Fibroblast of the aortic adventitia (primary cell): ENCODE measurements at places on chromosomes 6 and 20.
A peak's percentile ranks its signal among the peaks of the same experiment; 100 is the strongest.

DNA sequence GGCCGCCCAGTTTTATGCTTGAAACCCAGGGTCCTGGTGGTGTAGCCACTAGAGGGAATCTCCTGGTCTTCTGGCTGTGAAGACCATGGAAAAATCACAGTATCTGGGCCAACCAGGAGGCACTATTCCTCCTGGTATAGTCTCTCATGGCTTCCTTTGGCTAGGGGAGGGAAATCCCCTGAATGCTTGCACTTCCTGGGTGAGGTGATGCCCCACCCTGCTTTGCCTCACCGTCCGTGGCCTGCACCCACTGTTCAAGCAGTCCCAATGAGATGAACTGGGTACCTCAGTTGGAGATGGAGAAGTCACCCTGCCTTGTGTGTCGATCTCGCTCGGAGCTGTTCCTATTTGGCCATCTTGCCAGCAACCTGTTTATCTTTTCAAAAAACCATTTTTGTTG is 10.1 kb upstream of the ZNF337 start:
- DNase-seq = no peak

DNA sequence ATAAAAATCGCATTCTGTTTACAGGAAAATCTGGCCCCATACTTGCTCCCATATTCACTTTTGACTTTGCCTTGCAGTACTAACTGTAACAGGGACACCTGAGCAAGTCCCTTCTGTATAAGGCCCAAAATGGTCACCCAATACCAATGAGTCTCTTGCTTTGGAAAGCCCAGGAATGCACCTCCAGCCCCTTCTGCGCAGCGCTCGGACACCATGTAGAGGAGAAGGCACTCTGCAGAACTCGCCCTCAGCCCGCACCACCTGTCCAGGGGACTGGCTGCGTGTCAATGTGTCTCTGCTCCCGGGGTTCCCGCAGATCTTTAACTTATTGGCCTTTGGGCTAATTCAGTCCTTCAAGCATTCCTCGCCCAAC is 746 bp upstream of the PRND start:
- no peak for DNase-seq

- DNase-seq = no peak
Observed at GRCh38 chr6:140988780-140989179, 1143.9 kb upstream of the GJE1 start.

GRCh38 chr6:158205169-158205944 is 37.2 kb downstream of the GTF2H5 start:
- DNase-seq = no peak

DNA sequence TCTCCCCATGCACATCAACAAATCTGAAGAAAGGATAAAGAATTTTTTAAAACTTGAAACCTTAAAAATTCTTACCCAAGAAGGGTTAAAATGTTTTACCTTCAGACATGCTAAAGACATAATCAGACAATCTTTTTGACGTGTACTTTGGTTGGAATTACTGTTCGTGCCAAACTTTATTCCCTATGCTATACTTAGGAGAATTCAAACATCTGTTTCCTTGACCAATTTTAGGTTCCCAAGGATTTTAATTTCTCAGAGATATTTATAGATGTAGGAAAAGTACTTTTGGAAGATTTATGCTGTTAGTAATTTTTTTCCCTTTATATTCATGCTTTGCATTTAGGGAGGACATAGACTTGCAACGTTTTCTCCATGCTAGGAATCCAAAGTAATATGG is 108.4 kb downstream of the AFG1L start:
- no peak for DNase-seq

DNA sequence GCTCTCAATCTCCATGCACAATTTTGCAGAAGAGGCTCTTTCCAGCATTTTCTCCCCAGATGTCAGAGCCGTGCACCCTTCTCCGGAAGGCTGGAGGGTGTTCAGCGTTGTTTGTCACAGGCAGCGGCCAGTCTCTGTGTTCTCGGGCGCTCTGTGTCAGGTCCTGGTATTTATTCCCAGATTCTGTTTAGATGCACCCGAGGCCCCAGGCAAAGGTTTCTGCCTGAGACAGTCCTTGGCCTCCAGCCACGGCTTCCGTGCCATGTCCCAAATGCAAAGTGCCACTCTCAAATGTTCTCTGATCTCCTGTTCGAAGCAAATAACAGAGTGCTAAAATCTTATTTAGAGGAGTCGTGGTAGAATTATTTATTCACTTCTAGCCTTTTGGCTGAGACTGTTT is 140.3 kb upstream of the AGPAT4 start:
- DNase-seq = no peak

DNA sequence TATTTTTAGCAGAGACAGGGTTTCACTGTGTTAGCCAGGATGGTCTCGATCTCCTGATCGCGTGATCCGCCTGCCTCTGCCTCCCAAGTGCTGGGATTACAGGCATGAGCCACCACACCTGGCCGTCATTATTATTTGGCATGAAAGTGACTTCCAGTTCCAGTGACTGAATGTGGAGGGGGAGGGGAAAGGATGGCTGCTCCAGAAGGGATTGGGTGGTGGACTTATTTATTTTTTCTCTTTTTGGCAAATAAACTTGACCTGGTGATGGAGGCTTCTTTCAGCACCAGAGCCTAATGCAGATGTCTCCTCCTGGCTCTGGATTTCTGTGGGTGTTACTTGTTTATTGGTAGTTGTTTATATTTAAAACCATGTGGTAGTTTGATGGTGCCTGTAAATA is 16.9 kb upstream of the SLC22A23 start:
- no peak for DNase-seq

DNA sequence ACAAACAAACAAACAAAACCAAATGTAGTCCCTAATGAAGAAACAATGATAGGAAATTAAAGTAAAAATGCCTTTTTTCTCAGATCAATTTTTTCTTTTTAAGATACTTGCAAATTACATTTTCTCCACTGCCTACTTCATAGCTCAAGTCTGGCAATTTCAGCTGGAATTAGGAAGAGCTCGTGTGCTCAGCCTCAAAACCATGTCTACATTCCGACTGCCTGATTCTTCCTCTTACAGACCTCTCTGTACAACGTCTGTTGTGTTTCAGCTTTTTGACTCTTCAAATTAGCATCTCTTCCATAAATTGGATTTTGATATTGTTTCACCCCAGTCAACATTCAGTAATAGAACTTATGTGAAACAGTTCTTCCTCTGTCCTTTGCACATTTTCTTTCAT is 9.3 kb upstream of the EDN1 start:
- no peak for DNase-seq

- peak; percentile 59 for DNase-seq
Observed at GRCh38 chr6:111775145-111775922, 97.9 kb downstream of the FYN start.

- no peak for DNase-seq
Observed at GRCh38 chr20:11255860-11256259, 582.1 kb upstream of the JAG1 start.

DNA sequence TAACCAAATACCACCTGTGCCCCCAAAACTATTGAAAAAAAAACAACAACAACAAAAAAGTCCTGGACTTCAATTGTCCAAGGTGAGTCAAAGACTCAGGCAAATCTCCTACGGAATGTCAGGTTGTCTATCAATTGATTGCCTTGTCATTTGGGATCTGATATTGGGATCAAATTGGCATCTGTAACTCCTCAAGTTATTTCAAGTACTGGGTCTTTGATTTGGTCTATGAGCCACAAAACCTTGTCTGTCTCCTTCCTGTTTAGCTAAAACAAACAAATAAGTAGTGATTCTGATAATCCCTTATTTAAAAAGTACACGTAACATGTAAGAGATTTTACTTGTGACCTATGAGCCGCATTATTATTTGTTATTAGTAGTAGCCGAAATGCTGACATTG is 231.6 kb upstream of the ZNF217 start:
- no peak for DNase-seq

GRCh38 chr20:32476684-32477593 is 108.2 kb downstream of the NOL4L start:
- DNase-seq = no peak

- no peak for DNase-seq
Observed at GRCh38 chr6:158910484-158911440, 89.2 kb downstream of the RSPH3 start.

DNA sequence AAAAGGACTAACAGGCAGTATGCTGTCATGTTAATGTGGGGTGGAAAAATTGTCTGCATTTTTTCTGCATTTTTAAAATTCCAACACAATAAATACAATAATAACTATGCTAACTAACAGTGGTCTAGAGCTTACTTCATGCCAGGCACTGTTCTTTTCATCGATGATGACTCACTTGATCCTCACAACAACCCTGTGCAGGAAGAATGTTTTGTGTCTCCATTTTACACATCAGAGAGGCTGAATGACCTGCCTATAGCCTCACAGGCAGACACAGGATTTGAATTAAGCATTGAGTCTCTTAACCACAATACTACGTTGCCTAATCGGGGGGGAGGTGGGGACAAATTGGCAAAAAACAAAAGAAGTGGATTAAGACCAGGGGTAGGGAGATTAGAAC is 26.9 kb upstream of the FANCE start:
- DNase-seq = peak; percentile 91

GRCh38 chr6:156190270-156190669 is 586.9 kb upstream of the ARID1B start:
- DNase-seq = no peak

- DNase-seq = peak; percentile 77
Observed at GRCh38 chr6:89385156-89385667, 26.9 kb downstream of the RRAGD start.

- DNase-seq = no peak
Observed at GRCh38 chr6:102126488-102126887, 733.0 kb downstream of the GRIK2 start.

DNA sequence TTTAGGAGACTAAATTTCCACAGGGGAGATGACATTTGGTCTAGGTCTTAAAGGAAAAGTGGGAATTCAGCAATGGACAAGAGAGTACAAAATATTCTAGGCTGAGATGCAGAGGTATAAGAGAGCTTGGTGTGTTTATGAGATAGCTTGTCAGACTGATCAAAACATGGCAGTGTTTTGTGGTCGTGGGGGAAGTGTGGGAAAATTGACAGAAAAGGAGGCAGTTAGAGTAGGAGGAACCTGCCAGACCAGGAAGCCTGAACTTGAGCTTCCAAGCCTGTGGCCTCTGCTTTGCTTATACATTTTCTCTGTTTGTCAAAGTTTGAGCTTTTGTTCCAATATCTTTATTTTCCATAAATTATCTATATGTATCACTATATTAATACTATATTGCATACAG is 69.5 kb upstream of the MAP3K7 start:
- no peak for DNase-seq

- DNase-seq = no peak
Observed at GRCh38 chr20:16553101-16553500, 20.1 kb downstream of the KIF16B start.

- no peak for DNase-seq
Observed at GRCh38 chr6:131177996-131178395, 42.7 kb downstream of the AKAP7 start.

- DNase-seq = no peak
Observed at GRCh38 chr20:38129893-38130609, 35.0 kb downstream of the TGM2 start.

GRCh38 chr6:13762611-13763441 is 51.2 kb upstream of the RANBP9 start:
- peak; percentile 96 for DNase-seq

DNA sequence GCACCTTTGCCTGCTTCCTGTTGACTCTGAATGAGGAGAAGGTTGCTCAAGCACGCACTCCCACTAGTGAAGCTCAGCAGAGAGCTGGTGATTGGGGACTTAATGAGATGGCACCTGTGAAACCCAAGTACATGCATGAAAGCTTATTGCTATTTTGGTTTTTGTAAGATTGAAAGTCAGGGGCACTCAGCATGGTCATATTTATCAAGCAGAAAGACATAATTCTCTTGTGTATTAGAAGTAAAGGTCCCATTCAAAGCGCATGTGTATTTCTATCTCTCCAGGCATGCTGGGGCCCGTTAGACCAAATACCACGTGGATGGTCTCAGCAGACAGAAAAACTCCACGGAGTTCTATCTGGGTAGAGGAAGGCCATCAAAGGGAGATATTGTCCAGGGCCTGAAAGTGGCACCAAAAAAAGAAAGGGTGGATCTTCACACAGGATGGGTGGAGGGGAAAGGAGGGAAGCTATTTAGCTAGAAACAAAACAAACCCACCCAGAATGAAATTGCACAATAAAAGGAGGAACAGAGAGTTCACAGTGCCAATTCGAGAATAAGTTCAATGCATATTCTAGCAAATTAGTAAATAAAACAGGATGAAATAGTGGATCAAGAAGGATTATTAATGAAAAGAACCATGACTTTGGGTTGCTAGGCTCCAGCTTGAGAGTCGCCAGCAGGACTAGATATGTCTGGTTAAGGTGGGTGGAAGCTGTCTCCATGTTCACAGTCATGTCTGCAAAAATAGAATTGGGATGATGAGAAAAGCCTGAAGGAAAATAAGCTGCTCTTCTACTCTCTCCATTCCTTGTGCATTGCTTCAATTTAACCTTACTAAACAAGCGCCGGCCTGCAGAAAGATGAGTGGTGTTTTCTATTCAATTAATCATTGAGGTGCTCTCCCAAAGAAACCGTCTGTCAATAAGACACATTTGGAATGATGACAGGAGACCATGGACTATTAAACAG is 224.9 kb upstream of the DTNBP1 start:
- no peak for DNase-seq

GRCh38 chr20:24493661-24494459 is 24.4 kb downstream of the SYNDIG1 start:
- no peak for DNase-seq

DNA sequence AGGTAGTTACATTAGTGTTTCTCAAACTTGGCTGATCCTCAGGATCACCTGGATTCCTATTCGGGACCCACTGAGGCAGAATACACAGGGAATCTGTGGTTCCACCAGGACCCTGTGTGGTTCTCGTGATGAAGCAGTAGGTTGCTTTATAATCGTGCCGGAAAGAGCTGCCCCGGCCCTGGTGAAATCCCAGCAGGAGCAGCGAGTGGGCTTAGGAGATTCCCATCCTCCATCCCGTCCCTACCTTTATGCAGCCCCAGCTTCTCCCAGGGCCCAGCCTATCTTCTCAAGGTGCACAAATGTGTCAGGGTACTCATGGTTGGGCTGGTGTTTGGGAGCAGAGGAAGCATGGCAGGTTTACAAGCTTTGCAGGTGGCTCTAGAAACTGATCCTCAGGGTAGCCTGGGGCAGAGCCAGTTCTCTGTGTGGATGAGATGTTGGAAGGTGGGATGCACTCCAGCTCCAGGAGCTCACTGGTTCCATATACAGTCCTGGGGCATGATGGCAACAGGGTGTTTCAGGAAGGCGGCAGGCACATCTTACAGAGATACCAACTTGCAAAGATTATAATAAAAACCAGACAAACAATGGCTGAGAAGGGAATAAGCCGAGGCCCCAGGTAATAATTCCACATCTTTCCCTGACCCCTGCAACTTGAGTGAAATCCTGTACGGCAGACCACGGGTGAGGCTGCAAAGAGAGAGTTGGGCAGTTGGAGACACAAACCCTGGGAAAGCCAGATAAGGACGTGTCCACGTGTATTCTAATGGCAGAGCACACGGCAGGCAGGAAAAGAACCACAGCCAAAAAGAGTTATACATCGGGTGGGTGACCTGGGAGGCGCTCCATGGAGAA is 5.9 kb downstream of the SLC22A1 start:
- no peak for DNase-seq

- DNase-seq = no peak
Observed at GRCh38 chr6:35251949-35252348, 7.6 kb upstream of the ZNF76 start.
